ENCODE measurements at places on chromosomes 16 and 17.

GRCh38 chr16:81204798-81205680, 33.5 kb upstream of the BCO1 start:
- DNase-seq, result peak; percentile 37

- no peak for DNase-seq
Measured at GRCh38 chr17:80291691-80292487, 31.2 kb downstream of the RNF213 start.

DNA sequence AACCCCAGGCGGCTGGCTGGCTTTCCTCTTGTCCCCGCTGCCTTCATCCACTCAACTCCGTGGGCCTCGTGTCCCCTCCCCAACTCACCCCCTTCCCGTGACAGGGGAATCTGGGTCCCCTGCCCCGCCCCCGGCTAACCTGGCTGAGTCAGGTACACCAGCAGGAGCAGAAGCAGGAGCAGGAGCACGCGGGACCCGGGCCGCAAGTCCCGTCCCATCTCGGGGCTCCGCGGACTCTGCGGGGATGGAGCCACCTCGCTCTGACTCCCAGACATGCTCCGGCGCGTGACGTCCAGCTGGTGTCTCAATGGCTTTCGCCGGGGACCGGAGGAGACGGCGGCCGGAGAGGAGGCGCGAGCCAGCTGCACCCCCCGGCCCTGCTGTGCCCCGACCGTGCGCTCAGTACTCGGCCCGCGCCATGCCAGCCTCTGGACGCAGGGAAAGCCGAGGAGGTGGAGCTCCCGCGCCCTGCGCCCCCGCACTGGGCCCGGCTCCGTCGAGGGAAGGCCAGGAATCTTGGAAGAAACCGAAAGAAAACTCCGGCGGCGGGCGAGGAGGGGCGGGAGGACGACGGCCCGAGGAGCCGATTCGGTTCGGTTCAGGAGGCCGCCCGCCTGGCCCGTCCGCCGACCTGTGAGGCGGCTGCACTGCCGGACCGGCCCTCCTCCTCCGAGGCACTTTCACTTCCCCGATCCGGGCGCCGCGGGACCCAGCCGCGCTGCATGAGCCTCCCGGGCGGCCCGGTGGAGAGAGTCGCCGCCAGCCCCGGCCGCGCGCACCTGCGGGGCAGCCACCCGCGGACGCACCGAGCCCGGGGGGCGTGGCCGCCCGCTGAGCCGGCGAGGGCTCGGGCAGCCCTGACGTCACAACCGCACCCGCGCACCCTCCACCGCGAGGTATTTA, at the start of the genes CXCL16 and ZMYND15:
CXCL16 (minus strand) TSS at position 807 of the 903 bp plus-strand sequence; CDS start at position 218, 589 bp downstream.
ZMYND15 (plus strand) TSS at position 712 of the 903 bp plus-strand sequence. CDS start 716 bp downstream, outside the sequence.
- no peak for DNase-seq

DNA sequence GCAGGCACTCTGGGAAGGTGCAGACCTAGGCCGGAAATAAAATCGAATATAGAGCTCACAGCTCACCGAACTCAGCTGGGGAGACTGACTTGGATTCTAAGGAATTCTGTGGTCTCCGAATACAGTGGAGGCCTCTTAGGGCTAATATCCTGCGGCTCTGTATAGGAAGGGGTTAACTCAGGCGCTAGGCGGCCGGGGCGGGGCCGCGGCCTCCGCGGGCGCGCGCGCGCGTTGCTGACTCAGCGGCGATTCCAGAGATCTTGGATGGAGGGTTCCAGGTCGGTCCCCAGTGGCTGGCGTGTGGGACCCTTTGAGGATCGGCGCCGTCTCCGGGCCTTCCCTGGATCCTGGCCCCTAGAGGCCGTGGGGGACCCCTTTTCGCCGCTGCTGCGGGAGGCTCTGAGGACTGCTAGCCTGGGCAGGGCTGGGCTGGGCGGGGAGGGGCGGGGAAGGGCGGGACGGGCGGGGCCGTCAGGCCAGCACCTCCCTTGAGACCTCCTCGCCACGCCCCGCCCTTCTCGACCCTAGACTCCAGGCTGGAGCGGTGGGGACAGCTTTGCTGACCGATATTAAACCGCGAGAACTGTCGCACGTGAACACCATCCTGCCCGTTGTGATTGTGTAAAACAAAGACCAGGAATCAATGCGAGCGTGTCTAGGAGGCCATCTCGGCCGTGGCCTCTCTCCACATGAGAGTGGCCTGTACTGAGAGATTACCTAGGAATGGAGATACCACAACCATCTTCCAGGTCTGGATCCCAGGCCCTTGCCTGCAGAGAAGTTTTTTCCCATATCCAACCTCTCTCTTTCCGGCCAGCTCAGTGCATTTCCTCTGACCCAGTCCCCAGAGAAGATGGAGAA, 1.4 kb upstream of the PLEKHH3 start:
- DNase-seq, result peak; percentile 70

- DNase-seq, result no peak
Measured at GRCh38 chr16:53078765-53079485, 24.1 kb downstream of the CHD9 start.

GRCh38 chr16:89145406-89146161, 26.0 kb upstream of the CDH15 start:
- no peak for DNase-seq

GRCh38 chr17:39706383-39706782, 6.5 kb downstream of the ERBB2 start:
- DNase-seq, result no peak

Data from amniotic stem cell (primary cell).